CD4-positive, CD25-positive, alpha-beta regulatory T cell (primary cell): ENCODE measurements at places on chromosomes 13 and 19. TPM values are rescaled to one million over a fixed set of nuclear protein-coding genes. Genes with fewer than 3 reads are reported as not detected.

The PLIN5 gene
- 0.97 TPM for polyA plus RNA-seq

The CEACAM16 gene
- polyA plus RNA-seq = not detected

The ZNF534 gene
- polyA plus RNA-seq = not detected

The APOE gene
- polyA plus RNA-seq = not detected

The BEST2 gene
- polyA plus RNA-seq = not detected

The GSK3A gene
- polyA plus RNA-seq = 13.1 TPM

The SKA3 gene
- polyA plus RNA-seq = 2.7 TPM

The ODAD3 gene
- not detected for polyA plus RNA-seq

The SPRYD7 gene
- polyA plus RNA-seq = 3.1 TPM

The IRGC gene
- not detected for polyA plus RNA-seq

GRCh38 chr13:71417205-71417604 is 449.8 kb downstream of the DACH1 start:
- no peaks in the 10 kb centered on the region for H3K4me1 ChIP-seq
- H3K4me3 ChIP-seq = no peak overlapping the region
- H3K27me3 ChIP-seq = no peaks in the 10 kb centered on the region
- no peak for DNase-seq
- H3K27ac ChIP-seq = no peak overlapping the region

DNA sequence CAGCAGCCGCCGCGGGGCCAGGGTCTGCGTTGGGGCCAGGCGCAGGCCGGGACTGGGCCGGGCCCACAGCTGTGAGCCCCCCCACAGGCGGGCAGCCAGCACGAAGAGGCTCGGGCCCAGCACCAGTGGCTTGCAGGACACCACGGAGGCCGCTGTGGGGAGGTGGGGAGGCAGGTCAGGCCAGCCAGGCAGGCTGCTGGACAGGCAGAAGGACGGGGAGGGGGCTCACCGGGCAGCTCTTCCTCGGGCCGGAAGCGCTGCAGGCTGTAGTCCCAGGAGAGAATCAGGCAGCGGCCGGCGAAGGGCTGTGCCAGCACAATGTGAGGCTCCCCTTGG is 8.3 kb downstream of the LGI4 start:
- no peaks in the 10 kb centered on the region for H3K27me3 ChIP-seq

DNA sequence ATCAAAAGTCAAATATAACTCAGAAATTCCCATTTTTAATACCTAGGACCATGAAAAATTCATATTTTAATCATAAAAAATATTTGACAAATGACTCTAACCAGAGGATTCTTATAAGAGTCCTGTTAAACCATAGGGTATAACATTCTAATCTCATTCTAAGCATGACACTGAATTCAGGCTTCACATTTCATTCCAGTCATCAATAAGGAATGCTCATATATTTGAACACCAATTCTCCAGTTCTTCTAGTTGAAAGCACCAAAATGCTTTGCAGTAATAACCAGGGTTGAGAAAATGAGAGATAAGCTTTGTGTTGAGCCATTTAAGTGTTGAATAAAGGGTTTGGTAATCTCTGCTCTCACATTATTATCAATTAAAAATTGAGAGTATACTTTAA is 147.5 kb downstream of the VWA8 start:
- H3K27me3 ChIP-seq = no peaks in the 10 kb centered on the region
- H3K4me3 ChIP-seq = no peak overlapping the region
- DNase-seq = no peak
- H3K4me1 ChIP-seq = no peaks in the 10 kb centered on the region
- no peak overlapping the region for H3K27ac ChIP-seq

DNA sequence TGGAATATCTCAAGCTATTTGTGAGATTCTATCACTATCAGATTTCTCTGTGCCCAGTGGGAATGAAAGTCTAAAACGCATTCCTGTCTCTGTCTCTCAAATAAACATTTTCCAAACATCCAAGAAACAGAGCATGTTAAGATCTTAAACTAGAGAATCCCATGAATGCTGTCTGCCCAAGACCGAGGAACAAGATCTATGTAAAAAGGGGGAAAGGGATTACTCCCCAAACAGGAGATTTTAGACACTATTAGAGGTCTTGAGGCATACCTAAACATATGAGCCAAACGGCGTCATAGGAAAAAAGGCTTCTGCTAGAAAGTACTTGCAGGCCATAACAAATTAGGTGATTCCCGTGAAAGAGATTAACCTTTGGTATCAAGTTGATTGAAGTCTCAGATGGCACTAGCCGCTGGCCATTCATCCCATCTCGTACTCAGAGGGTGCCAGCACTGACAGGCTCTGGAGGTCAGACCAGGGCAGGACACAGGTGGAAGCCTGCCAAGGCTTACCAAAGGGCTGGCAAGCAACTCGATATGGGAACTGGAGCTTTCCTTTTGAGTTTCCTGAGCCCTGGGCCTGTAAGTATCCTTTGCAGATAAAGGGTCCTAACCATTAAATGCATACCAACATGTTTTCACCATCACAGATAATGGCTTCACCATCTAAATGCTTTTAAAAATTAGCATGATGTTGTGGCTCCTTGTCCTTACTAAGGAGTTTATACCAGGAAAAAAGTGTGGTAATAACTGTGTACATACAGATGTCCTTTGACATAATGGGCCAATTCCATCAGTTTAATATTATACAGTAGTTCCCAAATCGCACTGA is 225.2 kb downstream of the FOXO1 start:
- no peak overlapping the region for H3K4me3 ChIP-seq
- no peak for DNase-seq
- peaks cover 21% of the 10 kb centered on the region for H3K4me1 ChIP-seq
- H3K36me3 ChIP-seq = no peaks in the 10 kb centered on the region
- H3K27me3 ChIP-seq = no peaks in the 10 kb centered on the region

DNA sequence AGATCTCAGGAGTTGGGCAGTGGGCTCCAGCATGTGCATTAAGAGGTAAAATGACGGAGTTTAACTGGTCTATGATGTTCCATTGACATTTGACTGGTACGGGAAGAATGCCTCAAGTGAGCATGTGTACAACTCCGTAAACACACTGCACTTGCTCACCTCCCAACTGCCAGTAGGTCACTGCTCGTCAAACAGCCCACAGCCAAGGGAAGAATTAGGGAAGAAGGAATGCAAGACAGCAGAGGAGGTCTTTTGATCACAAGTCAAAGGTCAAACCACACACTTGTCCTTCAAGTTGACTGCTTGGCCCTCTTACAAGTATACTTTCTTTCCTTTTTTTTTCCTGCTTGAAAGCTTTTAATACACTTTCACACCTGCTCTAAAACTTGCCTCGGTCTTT is 236.7 kb downstream of the B3GLCT start:
- no peaks in the 10 kb centered on the region for H3K36me3 ChIP-seq
- H3K4me3 ChIP-seq = no peak overlapping the region
- no peak for DNase-seq
- H3K27ac ChIP-seq = no peak overlapping the region
- H3K27me3 ChIP-seq = no peaks in the 10 kb centered on the region

GRCh38 chr19:17687857-17688784 is at the start of gene UNC13A:
TSS of gene UNC13A (minus strand) at chr19:17688354. CDS start at chr19:17688199, 155 bp downstream.
- H3K4me3 ChIP-seq = no peak within 1 kb of the TSS
- H3K36me3 ChIP-seq = no peaks in the 10 kb centered on the region
- no peak within 1 kb of the TSS for H3K27ac ChIP-seq
- H3K27me3 ChIP-seq = peaks cover 22% of the 10 kb centered on the region
- no peak for DNase-seq
- peaks cover 18% of the 10 kb centered on the region for H3K4me1 ChIP-seq

- no peak for DNase-seq
- H3K4me1 ChIP-seq = peaks cover 19% of the 10 kb centered on the region
- H3K27me3 ChIP-seq = no peaks in the 10 kb centered on the region
These were observed 69.7 kb upstream of the UBL3 start for GRCh38 chr13:29920025-29920643.

DNA sequence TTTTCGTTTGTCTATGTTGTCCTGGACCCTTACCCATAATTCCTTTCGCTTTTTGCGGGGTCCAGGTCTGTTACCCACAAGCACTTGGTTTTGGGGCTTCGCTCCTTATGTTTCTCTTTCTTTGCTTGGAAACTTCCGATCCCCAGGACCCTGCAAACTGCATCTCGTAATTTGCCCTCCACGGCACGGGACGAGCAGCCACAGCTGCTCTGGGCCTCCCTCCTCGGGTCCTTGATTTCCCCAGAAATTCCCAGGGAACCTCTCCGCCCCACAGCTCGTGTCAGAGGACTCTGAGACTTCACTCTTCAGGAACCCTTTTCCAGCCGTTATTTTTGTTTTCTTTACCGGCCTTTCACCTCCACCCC is 599 bp downstream of the SNRNP70 start:
- no peaks in the 10 kb centered on the region for H3K27me3 ChIP-seq
- peaks cover 33% of the 10 kb centered on the region for H3K4me1 ChIP-seq
- peak overlapping the region; percentile 95 for H3K4me3 ChIP-seq
- peak overlapping the region; percentile 83 for H3K27ac ChIP-seq
- peaks cover 25% of the 10 kb centered on the region for H3K36me3 ChIP-seq

DNA sequence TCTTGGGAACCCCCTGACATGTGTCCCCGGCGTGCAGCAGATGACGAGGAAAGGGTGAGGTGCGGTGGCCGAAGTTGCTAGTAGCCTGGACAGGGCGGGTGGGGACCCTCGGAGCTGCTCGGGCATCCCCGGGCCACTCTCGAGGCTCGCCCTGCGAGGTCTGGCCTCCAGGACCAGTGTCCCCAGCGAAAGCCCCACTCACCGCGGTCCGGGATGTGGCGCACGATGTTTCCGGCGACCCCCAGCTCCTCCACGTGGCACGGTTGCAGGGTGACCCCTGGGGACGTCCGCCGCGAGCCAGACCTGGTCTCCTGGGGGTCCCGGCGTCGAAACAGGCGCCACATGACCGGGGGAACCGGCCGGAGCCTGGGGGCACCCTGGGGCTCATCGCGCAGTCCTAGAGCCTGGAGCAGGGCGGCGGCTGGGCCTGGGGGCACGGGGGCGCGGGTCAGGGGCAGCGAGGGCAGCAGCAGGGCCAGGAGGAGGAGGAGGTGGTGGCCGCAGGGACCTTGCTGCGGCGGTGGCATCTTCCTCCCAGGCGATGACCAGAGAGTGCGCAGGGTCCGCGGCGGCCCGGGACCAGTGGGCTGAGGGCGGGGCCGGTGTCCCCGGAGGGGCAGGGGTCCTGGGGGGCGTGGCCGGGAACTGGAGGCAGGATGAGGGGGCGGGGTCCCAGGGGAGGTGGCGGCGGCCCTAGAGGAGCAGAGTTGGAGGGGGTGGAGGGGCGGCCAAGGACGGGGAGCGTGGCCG is 26.0 kb downstream of the CERS1 start:
- peaks cover 9% of the 10 kb centered on the region for H3K4me1 ChIP-seq
- H3K4me3 ChIP-seq = no peak overlapping the region
- H3K27ac ChIP-seq = no peak overlapping the region
- no peak for DNase-seq
- peaks cover 27% of the 10 kb centered on the region for H3K36me3 ChIP-seq

GRCh38 chr19:6580313-6580712 is 10.6 kb downstream of the CD70 start:
- no peak overlapping the region for H3K27ac ChIP-seq
- no peak for DNase-seq
- H3K4me1 ChIP-seq = peaks cover 6% of the 10 kb centered on the region
- no peaks in the 10 kb centered on the region for H3K36me3 ChIP-seq
- no peak overlapping the region for H3K4me3 ChIP-seq

- no peak overlapping the region for H3K27ac ChIP-seq
- DNase-seq = no peak
- no peaks in the 10 kb centered on the region for H3K36me3 ChIP-seq
- H3K27me3 ChIP-seq = no peaks in the 10 kb centered on the region
- H3K4me1 ChIP-seq = peaks cover 19% of the 10 kb centered on the region
- H3K4me3 ChIP-seq = peak overlapping the region; percentile 47
These were observed 5.0 kb downstream of the SYCE2 start for GRCh38 chr19:12913851-12914690.

- no peaks in the 10 kb centered on the region for H3K27me3 ChIP-seq
- no peaks in the 10 kb centered on the region for H3K4me1 ChIP-seq
- H3K4me3 ChIP-seq = no peak overlapping the region
- H3K36me3 ChIP-seq = peaks cover 30% of the 10 kb centered on the region
These were observed 11.1 kb downstream of the IRGC start for GRCh38 chr19:43726736-43727592.

GRCh38 chr13:31747966-31748365 is 8.6 kb downstream of the RXFP2 start:
- H3K27ac ChIP-seq = no peak overlapping the region
- H3K4me1 ChIP-seq = no peaks in the 10 kb centered on the region
- no peak for DNase-seq
- no peak overlapping the region for H3K4me3 ChIP-seq
- no peaks in the 10 kb centered on the region for H3K27me3 ChIP-seq
- no peaks in the 10 kb centered on the region for H3K36me3 ChIP-seq

GRCh38 chr13:32385410-32385809 is 42.5 kb downstream of the N4BP2L1 start:
- H3K27ac ChIP-seq = no peak overlapping the region
- H3K27me3 ChIP-seq = no peaks in the 10 kb centered on the region

- H3K27ac ChIP-seq = no peak overlapping the region
- no peaks in the 10 kb centered on the region for H3K27me3 ChIP-seq
- no peak overlapping the region for H3K4me3 ChIP-seq
- no peak for DNase-seq
These were observed 32.0 kb downstream of the SLC7A9 start for GRCh38 chr19:32837531-32837930.

DNA sequence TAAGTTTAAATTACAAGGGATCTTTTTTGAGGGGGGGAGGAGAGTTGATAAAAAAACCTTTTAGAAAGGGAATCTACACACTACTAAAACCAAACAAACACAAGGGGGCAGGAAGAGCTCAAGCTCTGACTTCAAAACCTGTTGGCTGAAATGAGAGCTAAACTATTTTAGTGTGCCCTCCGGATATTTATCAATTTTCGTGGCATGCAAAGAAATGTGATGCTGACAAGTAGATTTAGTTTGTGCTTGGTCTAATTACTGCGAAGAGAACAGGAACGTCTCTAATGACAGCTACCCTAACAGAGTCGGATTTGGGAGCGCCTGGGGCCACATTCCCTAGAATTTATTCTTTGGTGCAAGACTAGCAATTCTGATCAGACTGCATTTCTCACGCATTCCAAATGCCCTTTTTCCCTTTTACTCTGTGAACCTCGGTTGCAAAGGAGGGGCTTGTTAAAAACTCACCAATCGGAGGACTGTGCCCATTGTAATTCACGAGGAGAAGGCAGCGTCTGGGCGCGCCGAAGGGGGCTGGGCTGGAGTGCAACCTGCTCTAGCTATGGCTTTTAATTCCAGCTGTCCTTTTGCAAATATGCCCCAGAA is 802 bp upstream of the FREM2 start:
- H3K4me3 ChIP-seq = no peak overlapping the region
- H3K4me1 ChIP-seq = no peaks in the 10 kb centered on the region
- DNase-seq = no peak
- H3K36me3 ChIP-seq = no peaks in the 10 kb centered on the region
- peaks cover 3% of the 10 kb centered on the region for H3K27me3 ChIP-seq

DNA sequence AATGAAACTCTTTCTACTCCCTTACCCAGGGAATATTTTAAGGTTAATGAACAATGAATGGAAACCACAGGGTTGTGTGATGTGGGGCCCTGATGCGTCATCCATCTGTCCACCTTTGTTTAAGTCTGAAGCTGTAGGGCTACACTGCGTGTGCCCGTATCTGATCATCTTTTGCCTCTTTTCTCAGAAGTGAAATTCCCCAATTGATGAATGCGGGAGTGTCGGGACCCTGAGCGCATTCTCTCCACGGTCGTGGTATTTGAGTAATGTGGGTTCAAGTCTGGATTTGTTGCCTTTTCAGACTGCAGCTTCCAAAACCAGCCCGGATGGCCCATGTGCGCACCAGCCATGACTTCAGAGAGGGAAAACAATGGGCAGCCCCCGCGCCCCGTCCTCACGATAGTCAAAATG is 112.3 kb downstream of the COL4A2 start:
- H3K4me3 ChIP-seq = no peak overlapping the region
- no peak for DNase-seq
- peaks cover 14% of the 10 kb centered on the region for H3K27me3 ChIP-seq
- H3K36me3 ChIP-seq = no peaks in the 10 kb centered on the region

- no peak for DNase-seq
- peaks cover 17% of the 10 kb centered on the region for H3K4me1 ChIP-seq
- no peaks in the 10 kb centered on the region for H3K27me3 ChIP-seq
- H3K36me3 ChIP-seq = peaks cover 30% of the 10 kb centered on the region
These were observed 31.3 kb upstream of the USE1 start for GRCh38 chr19:17183858-17184321.
